ENCODE measurements at places on chromosomes 4 and X.

DNA sequence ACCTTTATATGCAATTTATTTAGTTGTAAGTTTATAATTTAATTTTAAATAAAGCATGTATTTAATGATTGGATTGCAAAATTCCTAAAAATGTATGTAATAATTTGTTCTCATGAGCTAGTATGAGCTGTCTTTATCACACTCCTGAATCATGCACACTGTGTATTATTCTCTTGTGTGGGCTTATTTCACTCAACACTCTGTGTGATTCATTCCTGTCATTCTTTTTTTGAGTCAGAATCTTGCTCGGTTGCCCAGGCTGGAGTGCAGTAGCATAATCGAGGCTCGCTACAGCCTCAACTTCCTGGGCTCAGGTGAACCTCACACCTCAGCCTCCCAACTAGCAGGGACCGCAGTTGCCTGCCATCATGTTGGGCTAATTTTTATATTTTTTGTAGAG is 123.1 kb upstream of the SLC34A2 start:
- no peak for DNase-seq

GRCh38 chrX:120367402-120368109 is 5.7 kb downstream of the ATP1B4 start:
- no peak for DNase-seq

DNA sequence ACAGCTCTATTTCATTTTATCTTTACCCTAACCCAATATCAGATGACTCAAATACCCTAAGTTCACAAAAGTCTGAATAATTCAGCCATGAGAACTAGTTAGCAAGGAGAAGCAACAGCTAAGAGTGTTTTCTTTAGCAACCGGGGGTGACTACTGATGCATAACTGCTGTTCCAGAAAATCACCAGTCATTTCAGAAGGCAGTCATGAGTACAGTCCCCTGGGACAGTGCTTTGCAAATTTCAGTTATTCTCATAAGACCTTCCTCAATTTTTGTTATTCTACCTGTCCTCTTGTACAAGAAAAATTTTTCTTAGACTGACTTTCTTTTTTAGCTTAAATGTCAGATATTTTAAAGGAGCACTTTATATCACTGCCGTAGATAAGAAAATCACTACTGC is 16.4 kb downstream of the BANK1 start:
- DNase-seq = no peak

- no peak for DNase-seq
Observed at GRCh38 chr4:138710297-138710696, 305.3 kb upstream of the NOCT start.

DNA sequence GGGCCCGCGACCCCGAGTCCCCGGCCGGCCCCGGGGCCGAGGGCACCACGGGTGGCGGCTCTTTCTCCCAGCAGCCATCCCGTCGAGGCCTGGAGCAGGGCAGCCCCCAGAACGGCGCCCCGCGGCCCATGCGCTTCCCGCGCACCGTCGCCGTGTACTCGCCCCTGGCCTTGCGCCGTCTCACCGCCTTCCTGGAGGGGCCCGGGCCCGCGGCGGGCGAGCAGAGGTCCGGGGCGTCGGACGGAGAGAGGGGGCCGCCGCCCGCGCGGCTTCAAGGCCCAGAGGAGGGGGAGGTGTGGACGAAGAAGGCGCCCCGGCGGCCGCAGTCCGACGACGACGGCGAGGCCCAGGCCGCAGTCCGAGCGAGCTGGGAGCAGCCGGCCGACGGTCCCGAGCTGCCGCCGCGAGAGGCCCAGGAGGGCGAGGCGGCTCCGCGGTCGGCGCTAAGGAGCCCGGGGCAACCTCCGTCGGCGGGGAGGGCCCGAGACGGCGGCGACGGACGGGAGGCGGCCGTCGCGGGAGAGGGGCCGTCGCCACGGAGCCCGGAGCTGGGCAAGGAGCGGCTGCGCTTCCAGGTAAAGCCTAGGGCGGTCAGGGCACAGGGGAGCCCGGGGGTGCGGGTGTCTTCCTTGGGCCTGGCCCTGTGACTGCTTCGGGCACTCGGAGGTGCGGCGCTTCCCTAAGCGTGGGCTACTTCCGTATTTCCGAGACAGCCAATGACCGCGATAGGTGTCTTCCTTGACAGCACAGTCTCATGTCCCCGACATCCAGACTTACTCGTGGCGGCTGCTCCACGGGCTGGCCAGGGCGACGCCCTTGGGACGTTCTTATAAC is 845 bp downstream of the ZAR1 start:
- DNase-seq = no peak

DNA sequence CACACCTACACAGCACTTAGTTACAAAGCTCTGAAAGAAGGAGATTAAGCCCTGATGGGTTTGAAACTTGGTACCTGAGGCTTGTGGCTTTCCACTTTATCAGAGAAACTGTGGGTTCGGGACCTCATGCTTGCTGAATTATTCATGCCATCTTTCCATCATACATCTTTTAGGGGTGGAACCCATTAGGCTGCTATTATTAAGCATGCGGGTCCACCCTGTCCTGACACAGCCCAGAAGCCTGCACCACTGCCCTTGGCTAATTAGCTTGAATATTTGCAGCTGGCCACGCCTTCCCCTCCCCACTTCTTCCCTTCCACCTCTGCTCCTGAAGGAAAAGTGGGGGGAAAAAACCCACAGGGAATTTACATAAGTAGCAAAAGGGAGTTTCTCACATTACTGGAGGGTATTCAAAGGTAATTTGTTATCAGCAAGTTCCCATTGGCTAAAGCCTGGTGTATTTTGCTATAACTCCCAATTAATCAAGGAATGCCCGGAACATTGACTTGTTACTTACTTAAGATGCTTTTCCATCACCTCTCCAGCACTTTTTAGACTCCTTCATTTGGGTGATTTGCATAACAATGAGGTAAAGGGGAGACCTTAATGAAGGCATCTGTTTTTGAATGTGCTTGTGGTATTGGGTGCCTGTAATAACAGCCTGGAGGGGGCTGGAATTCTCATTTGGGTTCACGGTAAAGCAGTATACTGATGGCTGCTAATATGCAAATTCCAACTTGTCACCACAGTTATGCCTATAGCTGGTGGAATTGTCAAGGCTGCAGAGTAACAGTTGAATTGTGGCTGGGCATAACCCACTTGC is 231.7 kb upstream of the GATB start:
- no peak for DNase-seq

GRCh38 chr4:15233626-15234025 is 194.2 kb upstream of the C1QTNF7 start:
- DNase-seq = no peak

- no peak for DNase-seq
Observed at GRCh38 chr4:39469429-39470077, 10.7 kb downstream of the LIAS start.

GRCh38 chr4:145520172-145520571 is 38.5 kb downstream of the SMAD1 start:
- no peak for DNase-seq

DNA sequence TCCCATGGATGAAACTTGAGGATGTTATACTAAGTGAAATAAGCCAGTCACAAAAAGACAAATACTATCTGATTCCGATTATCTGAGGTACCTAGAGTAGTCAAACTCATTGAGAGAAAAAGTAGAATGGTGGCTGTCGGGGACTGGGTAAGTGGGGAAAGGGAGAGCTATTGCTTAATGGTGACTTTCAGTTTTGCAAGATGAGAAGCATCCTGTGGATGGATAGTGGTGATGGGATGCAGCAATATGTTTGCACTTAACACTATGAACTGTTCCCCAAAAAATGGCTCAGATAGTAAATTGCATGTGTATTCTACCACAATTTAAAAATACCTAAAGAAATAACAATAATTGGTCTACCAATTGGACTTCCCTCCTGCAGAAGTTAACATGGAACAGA is 181.5 kb downstream of the SHROOM3 start:
- no peak for DNase-seq

- DNase-seq = no peak
Observed at GRCh38 chr4:100809506-100809905, 291.7 kb upstream of the EMCN start.

DNA sequence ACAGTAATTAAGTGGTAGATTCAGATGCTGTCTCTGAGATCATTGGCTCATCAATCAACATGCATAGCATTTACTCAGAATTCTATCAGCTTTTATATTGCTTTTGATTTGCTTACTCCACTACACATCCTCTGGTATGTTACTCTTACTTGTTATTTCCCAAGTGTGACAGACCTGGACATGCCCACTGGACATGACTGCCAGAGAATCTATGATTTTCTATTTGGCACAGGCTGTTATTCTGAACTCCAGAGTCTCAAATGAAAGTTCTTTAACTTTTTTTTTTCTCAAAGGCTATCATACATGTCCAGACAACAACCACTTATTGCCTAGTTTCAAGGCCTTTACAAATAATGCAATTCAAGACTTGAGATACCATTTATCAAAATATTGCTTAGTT is 116.1 kb upstream of the ARHGAP24 start:
- DNase-seq = no peak

DNA sequence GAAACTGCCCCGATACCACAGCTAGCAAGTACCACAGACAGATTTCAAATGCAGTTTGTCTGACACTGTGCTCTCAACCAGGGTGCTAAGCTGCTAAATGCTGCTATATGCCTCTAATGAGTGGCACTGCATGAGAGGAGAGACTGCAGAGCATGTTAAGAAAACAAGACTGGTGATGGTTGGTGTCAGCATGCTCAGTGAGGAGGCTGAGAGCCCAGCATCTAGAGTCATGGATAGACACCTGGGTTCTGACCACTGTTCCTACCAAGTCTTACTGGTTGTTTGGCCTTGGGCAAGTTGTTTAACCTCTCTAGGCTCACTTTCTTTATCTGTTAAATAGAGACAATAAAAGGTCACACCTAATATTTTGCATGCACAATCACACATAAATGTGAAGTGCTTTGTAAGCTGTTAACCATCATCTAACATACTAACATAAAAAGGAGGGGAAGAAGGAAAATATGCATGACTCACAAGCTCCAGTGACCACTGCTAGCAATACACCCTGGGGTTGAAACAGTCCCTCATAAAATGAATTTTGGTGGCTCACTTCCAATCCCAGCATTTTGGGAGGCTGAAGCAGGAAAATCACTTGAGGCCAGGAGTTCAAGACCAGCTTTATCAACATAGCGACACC is 20.7 kb downstream of the HHIP start:
- no peak for DNase-seq
